ENCODE measurements at places on chromosomes 2 and 18.

DNA sequence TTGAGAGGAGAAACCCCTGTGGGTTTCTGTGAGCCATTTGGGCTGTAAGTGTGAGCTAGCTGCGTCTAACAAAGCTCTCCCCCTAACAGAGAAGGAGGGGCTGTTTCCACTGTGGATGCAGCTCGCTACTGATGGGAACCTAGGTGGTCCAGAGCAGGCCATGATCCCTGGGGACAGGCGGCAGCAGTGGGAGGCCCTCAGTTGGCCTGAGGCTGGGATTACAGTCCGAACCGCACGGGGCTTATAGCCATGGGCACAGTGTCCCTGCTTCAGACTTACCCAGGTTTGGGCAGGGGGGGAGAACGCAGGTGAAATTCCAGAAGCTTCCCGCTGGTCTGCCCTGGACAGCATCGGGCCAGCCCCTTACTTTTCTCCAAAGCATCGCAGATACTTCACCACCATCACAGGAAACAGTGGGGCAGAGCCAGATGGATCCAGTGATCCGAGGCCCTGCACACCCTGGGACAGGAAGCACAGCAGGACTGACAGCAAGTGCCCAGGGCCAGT is 139.4 kb downstream of the SEPTIN10 start:
- DNase-seq, result no peak

DNA sequence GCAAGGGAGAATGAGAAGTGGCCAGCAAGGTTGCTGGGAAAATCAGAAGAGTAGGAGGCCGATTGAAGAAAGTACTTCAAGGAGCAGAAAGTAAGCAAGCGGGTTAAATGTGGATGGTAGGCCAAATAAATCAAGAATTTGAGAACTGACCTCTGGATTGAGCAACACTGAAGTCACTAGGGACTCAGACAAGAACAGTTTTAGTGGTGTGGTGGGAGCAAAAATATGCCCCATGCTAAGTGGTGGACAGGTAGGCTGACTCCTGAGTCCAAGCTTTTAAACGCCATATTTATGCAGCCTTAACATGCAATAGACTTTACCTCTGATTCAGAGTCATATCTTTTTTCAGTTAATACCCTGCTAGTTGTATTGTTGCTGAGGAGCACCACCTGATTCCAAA is 4.5 kb downstream of the TRABD2A start:
- DNase-seq, result no peak

DNA sequence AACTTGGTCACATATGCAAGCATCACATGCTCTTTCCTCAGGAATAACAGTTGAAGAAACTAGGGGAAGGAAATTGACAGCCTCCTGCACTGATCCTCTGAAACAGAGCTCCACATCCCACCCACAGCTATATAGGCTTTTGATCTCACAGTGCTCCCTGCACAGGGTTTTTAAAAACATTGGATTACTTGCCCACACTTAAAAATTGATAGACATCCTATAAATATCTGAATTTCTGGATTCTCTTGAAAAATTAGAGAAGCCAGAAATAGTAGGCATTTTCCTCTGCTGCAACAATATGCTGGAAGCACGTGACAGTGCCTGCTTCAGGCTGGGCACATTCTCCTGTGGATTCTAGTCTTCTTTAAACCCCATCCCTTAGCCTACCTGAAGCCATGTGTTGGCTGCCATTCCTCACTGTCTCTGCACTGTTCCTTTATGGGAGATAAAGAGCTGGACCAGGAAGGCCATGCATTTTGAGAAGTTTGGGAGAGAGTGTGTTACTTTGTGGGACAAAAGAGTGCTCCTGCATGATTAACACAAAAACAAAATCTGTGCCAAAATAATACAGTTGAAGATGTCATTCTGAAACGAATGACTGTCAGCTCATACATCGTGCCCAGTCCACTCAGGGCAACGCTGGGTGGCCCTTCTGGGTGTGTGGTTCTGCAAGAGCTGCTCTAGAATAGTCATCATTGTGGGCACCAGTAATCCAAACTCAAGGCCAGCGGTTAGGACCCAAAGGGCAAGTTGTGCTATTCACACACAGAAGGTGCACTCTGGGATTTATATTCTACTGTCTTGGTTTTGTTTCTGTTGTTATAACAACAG is 59.8 kb downstream of the GYPC start:
- DNase-seq, result no peak

DNA sequence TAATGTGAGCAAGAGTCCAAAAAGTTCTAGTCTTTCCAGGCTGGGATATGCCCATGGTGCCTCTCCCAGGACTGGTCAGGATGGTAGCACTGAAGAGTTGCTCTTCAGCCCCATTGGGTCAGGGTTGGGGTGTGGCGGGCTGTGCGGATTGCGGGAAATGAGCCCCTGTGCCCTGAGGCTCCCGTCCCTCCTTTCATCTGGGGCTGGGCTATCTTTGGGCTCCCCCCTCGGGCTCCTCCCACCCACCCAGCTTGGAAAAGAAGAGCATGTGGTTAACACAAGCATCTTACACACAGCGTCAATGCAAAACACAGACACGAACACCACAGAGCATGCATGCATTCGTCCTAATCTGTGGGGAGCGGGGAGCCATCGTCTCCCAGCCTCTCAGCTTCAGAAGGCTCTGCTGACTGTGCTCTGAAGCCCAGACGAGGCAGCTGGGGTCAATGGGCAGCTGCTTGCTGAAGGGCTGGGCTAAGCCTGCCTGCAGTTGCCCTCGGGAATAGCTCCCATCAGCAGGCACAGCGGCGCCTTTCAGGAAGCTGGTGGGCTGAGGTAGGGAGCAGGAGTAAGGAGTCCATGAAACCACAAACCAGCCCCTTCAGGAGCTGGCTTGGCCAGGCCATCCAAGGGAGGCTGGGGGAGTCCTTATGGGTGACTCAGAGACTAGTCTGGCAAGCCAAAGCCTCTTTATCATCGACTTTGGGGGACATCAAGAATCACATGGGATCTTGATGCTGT is 112.9 kb downstream of the CLIP4 start:
- no peak for DNase-seq

GRCh38 chr18:58303363-58303762 is 259.3 kb downstream of the NEDD4L start:
- no peak for DNase-seq

- no peak for DNase-seq
Observed at GRCh38 chr2:43041173-43041591, 185.2 kb downstream of the ZFP36L2 start.

DNA sequence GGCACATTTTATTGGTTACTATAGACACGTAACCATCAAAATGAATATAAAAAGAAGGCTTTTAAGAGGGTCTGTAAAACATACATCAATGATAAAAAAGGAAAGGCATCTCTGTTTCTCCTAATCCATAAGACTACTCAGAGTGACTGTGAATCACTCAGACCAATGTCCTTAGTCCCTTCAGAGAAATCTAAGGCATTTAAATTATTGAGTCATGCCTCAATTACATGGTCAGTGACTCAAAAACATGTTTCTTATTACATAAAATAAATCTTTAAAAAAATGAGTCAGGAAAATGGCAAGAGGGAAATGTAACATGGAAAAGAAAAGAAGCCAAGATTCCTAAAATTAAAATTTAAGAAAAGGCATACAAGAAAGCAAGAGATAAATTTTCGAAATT is 146.6 kb downstream of the ERBB4 start:
- DNase-seq, result no peak

- no peak for DNase-seq
Observed at GRCh38 chr2:430291-431040, 142.6 kb upstream of the ALKAL2 start.

Measured in G401 (cell line).